Activated CD8-positive, alpha-beta memory T cell treated with anti-CD3 and anti-CD28 coated beads, Interleukin-2, amount 10 ng/mL, durations not matched to agents 7 days and 5 days (primary cell): ENCODE measurements at places on chromosomes 3 and 15.

- no peak for DNase-seq
Observed at GRCh38 chr15:64870353-64870752, 28.6 kb downstream of the PLEKHO2 start.

DNA sequence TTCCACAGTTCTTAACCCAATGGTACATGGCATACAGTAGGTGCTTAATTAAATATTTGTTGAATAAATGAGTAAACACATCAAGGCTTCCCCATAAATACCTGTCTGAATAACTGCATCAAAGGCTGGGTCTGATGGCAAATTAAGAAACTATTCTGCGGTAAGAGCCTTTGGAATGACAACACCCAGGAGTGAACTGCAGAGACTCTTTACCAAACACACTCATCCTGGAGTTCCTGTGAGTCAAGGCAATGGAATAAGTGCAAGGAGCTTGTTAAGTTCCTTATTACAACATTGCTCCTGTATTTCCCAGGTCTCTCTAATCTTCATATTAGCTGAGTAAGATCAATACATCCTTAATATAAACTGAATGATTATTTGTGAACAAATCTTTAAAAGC, 119.9 kb upstream of the STT3B start:
- no peak for DNase-seq

DNA sequence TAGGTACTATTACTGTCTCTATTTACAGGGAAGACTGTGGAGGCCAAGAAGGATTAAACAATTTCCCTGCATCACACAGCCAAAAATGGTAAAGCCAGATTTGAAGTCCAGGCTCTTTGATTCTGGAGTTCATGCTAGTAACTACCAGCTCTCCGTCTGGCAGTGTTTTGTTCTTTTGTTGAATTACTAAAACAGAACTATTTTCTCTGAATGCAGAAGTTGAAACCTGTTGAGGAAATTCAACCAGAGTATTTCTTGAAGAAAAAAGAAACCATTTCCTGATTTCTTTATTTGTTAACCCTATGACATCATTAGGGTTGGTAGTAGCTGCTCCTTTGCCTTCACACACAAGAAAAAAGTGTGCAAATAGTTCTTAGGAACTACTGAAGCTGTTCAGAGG, 34.3 kb downstream of the CRTC3 start:
- DNase-seq: no peak

- DNase-seq: no peak
Observed at GRCh38 chr3:104368760-104369159, 997.9 kb upstream of the ALCAM start.

DNA sequence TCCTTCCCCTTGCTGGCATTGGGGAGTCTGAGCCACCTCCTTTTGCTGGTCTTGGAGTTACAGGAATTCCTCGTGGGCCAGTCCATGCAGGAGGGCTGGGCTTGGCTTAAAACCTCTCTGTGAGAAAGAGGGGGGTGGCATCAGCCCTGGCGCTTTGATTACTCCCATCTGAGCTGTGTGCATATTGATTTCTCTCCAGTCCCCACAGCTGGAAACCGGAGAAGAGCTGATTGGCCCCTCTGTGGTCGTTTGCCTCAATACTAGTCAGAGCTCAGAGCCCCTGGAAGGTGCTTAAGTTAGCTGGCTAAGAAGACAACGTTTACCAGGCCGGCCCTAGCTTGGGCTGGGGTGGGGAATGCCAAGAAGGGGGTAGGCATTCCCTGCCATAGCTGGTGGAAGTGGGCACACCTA, 4.0 kb upstream of the RASGRF1 start:
- DNase-seq: no peak
